ENCODE measurements at places on chromosomes 6 and 20.

GRCh38 chr6:56346958-56347357 is 99.6 kb upstream of the COL21A1 start:
- no peak for DNase-seq

GRCh38 chr6:147689398-147689797 is 180.9 kb downstream of the SAMD5 start:
- no peak for DNase-seq

GRCh38 chr6:158561321-158561884 is 1.5 kb downstream of the TMEM181 start:
- DNase-seq: no peak

- DNase-seq: no peak
Measured at GRCh38 chr20:46634528-46634927, 16.7 kb downstream of the SLC13A3 start.

- no peak for DNase-seq
Measured at GRCh38 chr6:15966000-15966520, 162.8 kb upstream of the MYLIP start.

DNA sequence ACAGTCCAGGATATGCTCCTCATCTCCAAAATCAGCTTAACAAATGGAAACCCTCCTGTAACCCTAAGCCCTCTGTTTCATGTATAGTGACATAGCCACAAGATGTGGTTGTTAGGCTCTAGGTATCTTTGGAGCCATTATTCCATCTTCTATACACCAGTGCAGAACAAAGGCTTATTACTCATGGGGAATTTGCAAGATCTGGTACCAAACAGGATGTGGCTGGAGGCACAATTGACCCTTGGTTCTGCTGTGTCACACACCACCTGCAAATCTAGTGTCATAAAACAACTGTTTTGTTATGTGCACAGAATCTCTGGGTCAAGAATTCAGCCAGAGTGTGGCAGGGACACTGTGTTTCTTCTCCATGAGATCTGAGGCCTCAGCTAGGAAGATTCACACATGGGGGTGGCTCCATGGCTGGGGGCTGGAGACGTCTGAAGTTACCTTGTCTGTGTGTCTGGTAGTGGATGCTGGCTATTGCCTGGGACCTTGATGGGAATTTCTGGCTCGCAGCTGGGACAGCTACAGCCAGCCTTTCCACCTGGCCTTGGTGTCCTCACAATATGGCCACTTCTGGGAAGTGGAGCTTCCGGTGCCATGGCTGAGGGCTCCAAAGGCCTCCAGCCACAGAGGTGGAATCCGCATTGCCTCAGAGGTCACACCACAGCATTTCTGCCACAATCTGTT is 369.9 kb downstream of the CDH26 start:
- DNase-seq: no peak

DNA sequence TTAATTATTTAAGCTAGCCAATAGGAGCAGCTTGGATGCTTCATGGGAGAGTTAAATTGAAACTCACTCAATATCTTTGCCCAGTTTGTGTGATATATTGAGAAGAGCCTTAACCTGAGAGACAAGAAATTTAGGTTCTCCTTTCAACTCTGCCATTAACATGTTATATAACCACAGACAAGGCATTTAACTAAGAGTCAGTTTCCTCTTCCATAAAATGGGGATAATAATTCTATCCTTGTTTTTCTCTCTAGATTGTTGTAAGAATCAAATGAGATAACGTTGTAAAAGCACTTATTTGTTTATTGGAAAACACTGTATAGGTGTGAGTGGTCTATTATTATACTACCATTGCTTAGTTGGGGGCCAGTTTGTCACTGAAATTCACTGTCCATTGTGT is 7.8 kb downstream of the ACSS2 start:
- DNase-seq: no peak

- DNase-seq: no peak
Measured at GRCh38 chr6:56403745-56404144, 156.4 kb upstream of the COL21A1 start.

GRCh38 chr6:166026586-166027126 is 141.0 kb downstream of the TBXT start:
- no peak for DNase-seq

DNA sequence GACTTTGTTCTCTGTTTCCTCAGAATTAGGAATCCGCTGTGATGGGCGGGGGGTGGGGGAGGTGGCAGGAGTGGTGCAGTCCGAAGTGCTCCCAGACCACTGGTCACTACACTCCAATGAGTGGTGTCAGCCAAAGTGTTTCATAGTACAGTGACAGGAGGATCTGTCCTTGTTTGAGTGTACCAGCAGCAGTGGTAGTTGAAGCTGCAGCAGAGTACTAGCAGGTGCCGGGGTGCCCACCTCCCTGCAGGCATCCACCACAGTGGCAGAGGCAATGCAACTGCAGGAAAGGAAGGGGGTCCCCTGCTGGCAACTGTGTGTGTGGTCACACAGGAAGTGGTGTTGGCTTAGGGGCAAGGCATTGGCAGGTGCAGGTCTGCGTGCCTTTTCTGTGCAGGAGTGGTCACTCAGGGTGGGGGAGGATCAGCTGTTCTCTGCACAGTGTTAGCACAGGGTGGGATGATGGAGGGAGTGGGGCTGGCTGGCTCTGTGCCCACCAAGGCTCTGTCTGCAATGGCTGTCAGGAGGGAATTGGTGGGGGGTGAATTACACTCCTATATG is 9.7 kb downstream of the HLA-DOB start:
- DNase-seq: no peak

DNA sequence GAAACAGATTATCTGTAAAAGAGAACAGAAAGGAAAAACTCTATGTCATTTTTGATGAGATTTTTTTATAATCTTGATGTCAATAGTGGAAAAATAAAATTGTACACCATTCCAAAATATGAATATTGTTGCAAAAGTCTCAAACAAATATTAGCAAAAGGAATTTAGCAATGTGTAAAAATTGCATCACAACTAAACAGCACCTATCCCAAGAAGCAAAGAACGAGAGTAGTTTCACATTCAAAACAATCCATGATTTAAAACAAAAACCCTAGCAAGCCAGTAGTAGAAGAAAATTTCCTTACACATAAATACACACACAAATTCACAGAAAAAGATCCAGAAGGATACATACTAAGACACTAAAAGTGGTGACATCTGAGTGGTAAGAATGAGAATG is 38.4 kb downstream of the LCA5 start:
- no peak for DNase-seq

DNA sequence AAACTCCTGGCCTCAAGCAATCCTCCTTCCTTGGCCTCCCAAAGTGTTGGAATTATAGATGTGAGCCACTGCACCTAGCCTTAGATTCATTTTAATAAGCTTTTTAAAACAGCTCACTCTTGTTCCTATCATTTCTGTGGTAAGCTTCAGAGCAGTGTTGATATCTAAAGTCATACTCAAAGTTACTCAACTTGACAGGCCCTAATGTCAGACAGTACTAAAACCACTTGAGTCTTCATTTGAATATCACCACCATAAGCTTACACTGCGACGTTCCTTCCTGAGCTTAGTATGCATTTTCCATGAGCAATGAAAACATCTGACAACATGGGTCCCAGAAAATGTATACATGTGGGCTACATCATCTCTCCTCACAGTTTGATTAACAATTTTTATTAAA is 6.0 kb downstream of the FUCA2 start:
- no peak for DNase-seq

DNA sequence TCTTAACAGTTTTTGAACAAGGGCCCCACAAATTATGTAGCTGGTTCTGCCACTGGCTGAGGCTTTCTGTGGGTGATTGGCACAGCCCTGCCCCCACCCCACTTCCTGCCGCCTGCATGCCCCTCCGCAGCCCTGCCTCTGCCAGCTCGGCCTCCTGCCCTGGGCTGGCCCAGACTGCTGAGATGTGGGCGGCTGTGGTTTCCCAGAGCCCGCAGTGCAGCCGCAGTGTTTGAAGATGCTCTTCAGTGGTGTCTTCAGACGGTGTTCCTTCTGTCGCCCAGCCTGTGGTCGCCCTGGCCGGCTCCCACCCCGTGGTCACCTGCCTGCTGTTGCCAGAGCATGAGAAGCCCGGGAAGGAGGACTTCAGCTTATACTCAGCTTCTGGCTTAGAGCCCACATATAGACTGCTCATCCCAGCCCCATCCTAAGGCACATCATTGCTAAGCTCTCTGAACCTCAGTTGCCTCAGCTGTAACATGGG is 154.3 kb downstream of the VEGFA start:
- no peak for DNase-seq

DNA sequence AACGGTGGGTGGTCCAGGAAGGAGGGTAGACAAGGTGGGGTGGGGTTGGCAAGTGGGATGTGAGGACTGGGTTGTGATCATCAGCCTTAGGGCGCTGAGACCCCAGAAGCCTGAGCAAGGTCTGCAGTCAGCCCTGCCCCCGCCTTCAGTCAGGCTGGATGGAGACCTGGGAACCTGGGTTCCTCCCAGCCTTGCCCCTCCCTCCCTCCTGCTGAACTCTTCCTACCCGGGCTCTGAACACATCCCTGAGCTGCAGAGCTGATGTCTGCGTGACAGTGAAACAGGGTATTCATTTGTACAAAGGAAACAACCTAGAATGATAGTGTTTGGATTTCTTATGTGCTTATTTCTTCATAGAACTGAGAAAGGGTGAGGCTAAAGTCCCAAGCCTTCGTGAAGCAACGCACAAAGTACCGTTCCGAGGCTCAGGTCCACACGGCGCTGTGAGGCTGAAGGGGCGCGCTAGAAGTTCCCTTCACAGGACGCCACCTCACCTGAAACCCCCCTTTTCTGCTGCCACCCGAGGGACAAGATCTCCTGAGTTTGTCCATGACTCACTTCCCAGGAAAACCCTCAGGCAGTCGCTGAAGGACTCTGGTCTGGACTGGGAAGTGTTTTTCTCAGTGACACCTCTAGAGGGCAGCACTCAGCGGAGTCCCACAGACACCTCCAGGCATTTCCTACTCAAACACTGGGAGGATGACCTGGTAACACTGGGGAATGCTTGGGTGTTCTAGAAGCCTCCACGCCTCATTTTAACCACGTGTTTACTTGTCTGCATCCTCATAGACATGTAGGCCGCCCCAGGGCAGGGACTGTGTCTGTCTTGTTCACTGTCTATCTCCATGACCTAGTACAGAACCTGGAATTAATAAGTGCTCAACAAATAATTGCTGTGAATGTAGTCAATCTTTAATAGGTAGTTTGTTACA is 1.2 kb downstream of the GSTA5 start:
- peak; percentile 28 for DNase-seq

DNA sequence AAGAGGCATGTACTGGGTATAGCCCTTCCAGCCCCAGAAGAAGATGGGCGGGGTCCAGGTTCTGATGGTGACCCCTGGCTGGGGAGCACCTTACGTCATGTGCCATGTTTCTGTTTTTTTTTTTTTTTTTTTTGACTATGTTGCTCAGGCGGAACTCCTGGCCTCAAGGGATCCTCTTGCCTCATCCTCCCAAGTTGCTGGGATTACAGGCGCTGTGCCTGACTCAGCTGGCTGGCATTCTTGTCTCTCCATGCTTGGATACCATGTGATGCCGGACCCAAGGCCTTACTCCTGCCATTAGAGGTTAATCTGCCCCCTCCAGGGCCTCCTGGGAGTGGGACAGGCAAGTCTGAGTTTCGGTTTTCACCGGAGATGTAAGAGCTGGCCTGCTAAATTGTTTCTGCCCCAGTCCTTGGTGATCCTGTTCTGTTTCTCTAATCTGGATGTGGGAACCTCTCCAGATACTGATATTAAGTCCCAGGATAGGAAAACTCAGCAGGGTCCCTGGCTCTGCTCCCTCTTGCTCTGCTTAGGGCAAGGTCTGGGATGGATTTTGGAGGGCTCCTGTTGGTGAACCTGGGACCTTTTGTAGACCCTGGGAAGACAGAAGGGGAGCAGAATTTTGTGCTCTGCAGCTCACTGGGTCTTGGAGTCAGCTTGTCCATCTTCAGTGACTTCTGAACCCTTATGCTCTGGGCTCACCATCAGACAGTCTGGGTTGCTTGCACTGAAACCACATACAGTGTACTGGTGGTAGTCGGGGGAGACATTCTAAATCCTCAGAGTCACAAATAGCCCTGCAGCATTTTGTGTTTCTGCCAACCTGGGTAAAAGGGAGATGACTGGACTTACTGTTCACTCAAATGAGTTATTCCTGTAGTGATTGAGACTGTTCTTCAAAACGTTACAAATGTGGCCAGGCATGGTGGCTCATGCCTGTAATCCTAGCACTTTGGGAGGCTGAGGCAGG is 45.1 kb downstream of the PTK7 start:
- peak; percentile 98 for DNase-seq

GRCh38 chr6:43294536-43294935 is 3.5 kb upstream of the SLC22A7 start:
- DNase-seq: no peak

- DNase-seq: peak; percentile 43
Measured at GRCh38 chr6:136317021-136317694, 27.5 kb upstream of the BCLAF1 start.

GRCh38 chr20:32556312-32557184 is 28.6 kb downstream of the NOL4L start:
- DNase-seq: no peak

GRCh38 chr6:34027445-34027936 is 118.4 kb downstream of the GRM4 start:
- no peak for DNase-seq

GRCh38 chr6:22026164-22026678 is 270.6 kb downstream of the PRL start:
- no peak for DNase-seq

DNA sequence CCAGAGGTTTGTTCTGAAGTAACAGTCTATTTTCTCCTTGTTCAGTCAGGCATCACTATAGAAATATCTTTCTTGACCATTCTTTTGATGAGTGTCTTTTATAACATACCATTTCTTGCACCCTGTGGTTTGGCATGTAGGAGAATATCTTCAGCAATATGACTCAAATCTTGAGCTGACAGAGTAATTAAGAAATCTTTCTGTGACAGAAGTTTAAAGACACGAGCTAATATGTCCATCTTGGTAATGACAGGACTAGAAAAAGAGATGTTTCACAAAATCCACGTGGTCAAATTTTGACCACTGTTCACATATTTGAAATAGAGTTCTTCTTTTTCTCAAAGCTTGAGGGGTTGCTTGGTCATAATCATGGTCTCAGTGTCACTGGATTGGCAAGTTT is 149.9 kb downstream of the MYB start:
- DNase-seq: peak; percentile 28

DNA sequence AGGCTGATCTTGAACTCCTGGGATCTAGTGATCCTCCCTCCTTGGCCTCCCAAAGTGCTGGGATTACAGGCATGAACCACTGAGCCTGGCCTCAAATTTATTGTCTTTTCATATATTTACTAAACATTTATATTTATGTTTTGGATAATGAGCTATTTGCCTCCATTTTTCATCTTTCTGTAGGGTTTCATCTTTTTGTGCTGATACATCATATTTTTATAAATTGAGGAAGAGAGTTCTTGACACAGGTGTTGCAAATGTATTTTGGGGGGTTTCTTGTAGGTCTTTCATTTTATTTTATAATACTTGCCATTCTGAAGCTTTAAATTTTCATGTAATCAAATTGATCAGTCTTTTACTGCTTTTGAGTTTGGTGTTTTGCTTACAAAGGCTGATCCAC is 72.4 kb downstream of the L3MBTL3 start:
- DNase-seq: no peak
